ENCODE measurements at places on chromosomes 5 and 9.

DNA sequence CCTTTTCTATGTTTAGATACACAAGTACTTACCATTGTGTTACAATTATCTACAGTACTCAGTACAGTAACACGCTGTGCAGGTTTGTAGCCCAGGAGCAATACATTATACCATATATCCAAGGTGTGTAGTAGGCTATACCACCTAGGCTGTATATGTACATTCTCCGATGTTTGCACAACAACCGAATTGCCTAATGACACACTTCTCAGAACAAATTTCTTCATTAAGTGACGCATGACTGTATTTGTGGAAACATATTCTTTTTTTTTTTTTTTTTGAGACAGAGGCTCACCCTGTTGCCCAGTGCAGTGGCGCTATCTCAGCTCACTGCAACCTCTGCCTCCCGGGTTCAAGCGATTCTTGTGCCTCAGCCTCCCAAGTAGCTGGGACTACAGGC lies 4.0 kb upstream of the RAD23B start:
- DNase-seq, result no peak

- DNase-seq, result no peak
These were observed 145.3 kb upstream of the FST start for GRCh38 chr5:53335115-53335514.

DNA sequence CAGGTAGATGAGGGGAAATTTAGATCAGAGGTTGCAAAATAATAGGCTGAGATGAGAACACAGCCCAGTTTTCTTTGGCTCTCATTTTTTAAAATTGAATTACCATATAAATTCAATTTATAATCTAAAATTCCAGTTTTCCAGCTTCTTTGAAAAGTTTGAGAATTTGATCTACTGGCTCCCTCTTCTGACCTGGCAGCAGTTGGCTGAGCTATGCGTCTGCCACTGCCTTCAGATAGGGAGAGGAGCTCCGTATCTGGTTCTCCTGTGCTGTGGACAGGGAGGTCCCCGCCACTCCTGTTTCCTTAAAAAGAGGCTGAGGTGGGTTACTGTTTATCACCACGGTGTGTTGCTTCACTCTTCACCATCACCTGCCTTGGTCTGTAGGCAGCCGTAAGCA lies 103.7 kb downstream of the ARHGAP26 start:
- no peak for DNase-seq

DNA sequence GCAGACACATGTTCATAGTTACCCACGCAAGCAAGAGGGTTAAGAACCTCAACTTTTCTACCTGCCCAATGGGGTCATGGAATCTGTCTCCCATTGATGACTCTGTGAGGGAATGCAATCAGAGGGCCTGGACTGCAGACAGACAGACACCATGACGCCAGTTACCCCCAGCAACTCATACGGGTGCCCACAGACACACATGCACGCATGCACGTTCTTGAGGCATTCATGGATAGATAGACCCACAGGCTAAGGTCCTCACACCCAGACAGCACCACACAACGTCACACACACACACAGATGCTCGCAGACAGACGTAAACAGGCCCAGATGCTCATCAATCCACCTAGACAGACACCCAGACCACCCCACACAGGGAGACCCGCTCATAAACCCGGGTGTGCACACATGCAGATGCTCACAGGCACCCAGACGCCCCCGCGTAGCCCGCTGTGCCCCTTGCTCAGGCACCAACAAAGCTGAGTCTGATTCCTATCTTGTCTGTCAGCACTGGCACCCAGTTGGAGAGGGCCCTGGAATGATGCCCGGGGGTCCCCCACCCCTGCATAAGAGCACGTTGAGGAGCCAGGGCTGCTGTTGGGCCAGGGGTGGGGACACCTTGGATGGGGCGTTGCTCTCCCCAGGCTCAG lies 23.6 kb downstream of the LHX2 start:
- DNase-seq, result no peak

GRCh38 chr5:179258922-179259730 lies 86.1 kb downstream of the ADAMTS2 start:
- DNase-seq, result peak; percentile 73

DNA sequence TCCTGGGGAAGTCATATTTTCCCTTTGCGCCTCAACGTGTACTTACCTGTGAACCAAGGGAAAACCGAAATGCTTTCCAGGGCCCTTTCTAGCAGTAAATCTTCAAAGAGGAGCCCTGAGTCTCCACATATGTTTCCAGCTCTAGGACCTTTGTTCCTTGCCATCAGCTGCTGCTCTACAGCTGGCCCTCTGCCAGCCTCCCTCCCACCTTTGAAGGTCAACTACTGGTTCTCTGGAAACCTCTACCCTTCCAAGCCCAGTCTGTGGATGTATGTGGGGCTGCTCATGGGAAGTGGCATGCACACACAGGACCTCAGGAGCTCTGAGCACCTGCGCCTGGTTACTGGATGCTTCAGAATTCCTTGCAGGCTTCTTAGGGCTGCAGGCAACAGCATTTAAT lies 117.2 kb downstream of the PSD2 start:
- no peak for DNase-seq

- DNase-seq, result no peak
These were observed 178.3 kb downstream of the CAVIN4 start for GRCh38 chr9:100756217-100756616.

GRCh38 chr9:128438343-128439109 lies 17.3 kb upstream of the ODF2 start:
- peak; percentile 83 for DNase-seq

DNA sequence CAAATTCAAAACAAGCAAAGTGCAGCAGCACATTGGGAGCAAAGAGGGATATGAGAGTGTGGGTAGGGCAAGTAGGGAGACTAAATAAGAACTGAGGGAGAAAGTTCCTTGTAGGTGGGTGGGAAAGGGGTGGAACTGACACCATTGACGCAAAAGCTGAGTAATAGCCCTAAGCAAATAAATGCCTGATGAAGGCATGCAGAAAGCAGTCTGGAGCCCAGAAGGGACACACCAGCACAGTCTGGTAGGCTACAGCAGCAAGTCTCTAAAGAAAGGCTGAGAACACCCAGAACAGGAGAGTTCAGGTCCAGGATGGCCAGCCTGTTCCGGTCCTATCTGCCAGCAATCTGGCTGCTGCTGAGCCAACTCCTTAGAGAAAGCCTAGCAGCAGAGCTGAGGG lies at the start of gene INSL4:
INSL4 (plus strand) TSS at position 208 of the 400 bp plus-strand sequence; CDS start at position 313, 105 bp downstream.
- DNase-seq, result no peak

DNA sequence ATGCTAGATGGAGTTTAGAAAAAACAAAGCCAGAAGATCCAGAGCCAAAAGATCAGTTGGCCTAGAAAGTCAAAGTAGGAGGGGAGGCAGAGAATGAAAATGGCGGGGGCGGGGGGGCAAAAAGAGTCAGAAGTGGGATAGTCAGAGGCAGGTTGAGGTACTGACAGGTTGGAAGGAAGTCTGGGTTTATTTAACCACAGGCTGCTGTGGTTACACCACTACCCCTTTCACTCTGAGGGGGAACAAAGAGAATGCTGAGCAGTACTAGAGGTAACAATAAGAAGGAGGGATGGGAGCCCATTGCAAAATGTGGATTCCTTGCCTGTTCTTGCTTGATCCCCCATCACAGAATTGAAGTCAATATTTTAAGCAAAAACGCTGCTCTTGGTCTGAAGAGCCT lies 111.8 kb downstream of the CAVIN4 start:
- no peak for DNase-seq

GRCh38 chr9:134826336-134827285 lies 54.0 kb upstream of the FCN2 start:
- DNase-seq, result no peak

- no peak for DNase-seq
These were observed 4.5 kb downstream of the LHX3 start for GRCh38 chr9:136200424-136200823.

- DNase-seq, result no peak
These were observed 28.8 kb downstream of the AK8 start for GRCh38 chr9:132849185-132849706.

- no peak for DNase-seq
These were observed 27.7 kb upstream of the DAPK1 start for GRCh38 chr9:87469793-87470465.

GRCh38 chr5:54259090-54259489 lies 51.3 kb downstream of the ARL15 start:
- no peak for DNase-seq

GRCh38 chr9:99573085-99573484 lies 248.6 kb upstream of the NR4A3 start:
- DNase-seq, result no peak

- peak; percentile 48 for DNase-seq
These were observed 60.8 kb downstream of the SH3TC2 start for GRCh38 chr5:149002053-149002452.

DNA sequence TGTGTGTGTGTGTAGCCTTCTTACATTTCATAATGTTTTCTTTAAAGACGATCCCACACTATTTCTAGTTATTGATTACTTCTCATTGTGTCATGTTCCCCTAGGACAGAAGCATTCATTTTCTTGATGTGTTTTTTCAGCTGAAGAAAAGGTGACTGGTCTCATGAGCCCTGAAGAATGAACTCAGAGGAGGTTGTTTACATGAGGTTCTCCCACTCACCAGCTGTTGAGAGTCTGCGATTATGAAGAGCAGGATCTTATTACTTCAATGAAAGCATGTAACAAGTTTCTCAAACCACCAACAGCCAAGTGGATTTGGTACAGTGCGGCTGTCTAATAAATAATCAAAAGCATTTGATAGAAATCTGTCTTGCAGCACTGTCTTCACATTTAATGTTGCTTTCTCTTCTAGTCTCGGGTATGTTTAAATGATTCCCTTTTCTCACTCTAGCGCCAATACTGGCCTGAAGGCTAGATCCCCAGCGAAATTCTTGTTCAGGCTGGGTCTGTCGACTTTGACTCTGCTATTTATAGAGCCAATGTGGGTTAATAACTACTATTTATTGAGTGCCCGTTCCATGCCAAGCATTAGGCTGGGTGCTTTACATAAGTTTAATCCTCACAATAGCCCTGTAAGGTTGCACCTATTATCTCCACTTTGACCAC lies 9.6 kb upstream of the FSD1L start:
- DNase-seq, result no peak

DNA sequence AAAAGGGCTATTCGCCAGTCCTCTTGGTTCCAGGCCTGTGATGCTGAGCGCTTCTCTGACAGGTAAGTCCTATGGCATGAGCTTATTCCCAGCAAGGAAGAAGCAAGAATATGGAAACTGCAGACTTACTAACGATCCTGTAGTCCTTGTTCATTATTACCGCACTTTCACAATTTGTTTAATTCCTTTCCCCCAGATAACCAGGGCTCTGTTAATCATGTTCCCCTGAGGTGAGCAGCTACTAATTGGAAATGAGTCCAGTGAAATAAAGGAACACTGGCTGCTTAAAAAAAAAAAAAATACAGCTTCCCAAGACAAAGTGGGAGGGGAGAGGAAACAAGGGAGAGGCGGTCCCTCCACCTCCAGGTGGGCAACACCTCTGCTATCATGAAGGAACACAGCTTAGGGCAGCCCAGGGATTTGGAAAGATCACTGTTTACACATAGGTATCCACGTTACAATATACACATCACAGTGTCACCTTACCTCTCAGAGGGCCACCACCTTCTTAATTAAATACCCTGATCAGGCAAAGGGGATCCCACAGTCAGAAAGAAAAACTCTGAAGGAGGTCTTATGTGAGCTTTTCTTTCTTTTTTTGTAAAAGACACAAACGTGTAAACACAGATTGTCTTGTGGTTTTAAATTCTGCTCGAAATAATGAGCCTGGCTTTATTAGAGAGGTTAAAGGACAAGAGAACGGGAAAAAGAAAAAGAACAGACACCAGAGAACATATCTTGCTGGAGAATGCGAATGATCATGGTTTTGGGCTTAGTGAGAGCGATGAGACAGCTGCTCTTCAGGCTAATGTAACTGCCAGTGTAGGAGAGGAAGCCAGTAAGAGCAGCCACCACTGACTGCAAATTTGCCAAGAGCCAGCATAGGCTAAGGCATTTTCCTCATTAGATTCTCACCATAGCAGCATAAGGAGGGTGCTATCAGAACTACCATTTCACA lies 258.6 kb downstream of the CRB2 start:
- DNase-seq, result no peak

DNA sequence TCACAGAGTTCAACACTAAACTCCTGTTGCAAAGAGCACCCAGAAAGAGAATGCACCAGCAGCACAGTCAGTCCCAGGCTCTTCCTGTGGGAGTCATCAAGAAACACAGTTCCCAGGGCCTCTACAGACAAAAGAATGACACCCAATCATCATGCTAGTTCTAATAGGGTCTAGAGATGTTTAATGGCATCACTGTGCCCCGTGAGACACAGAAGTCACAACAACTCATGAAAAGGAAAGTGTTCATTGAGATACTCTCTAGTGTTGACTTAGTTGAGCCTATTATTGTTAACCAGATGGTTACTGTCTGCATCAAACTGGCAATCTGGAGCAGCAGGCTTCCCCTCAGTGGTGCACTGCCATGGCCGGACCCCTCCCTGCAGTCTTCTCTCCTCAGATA lies 1.6 kb downstream of the KLHL3 start:
- no peak for DNase-seq

DNA sequence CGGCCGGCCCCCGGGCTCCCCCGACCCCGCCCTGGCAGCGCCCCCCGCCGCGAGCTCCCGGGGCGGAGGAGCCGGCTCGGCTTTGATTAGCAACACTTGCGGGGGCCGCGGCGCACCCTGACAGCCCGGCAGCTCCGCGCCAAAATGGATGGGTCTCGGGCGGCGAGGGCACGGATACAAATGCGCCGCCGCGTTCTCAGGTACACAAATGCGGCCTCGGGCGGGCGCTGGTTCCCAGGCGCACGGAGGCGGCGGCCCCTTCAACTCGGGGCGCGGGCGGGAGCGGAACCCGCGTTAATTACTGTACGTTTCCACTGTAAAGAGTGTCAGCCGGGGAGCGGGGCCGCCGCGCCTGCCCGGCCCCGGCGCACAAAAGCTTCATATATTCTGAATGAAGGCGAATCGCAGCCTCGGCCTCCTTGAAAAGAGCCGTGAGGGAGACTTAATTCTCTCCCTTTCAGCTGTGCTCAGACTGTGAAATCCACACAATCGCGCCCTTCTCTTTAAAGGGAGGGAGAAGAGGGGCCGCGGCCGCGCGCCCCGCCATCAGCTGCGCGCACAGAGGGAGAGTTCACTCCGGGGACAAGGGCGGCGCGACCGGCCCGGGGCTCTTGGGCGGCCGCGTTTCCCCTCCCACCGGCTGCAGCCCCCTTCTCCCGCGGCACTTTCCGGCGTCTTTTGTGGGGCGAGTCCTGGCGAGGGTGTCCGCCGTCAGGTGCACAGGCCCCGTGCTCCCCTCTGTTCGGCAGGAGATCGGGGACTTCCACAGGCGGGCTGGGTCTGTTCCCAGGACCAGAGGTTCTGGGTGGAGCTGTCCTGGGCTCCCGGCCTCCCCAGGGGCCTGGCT lies 27.0 kb downstream of the MSX2 start:
- DNase-seq, result no peak

DNA sequence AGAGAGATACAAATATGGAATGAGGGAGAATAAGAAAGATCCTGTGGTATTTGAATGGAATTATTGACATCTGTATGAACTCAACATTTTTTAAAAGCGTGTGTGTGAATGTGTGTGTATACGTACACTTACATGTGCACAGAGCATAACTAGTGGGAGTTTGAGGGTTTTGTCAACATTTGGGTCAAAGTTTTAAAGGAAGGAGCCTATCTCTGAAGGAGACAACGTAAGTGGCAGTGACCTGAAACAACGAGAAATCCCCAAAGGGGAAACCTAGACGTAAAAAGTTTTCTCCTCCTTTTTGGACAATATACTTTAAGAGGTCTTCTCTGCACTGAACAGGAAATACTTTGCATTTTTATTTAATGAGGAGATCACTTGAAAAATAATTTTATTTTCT lies 40.2 kb upstream of the DTWD2 start:
- no peak for DNase-seq

All from left hindlimb (tissue), 1 donor.